ENCODE measurements at places on chromosomes 1 and 21.

DNA sequence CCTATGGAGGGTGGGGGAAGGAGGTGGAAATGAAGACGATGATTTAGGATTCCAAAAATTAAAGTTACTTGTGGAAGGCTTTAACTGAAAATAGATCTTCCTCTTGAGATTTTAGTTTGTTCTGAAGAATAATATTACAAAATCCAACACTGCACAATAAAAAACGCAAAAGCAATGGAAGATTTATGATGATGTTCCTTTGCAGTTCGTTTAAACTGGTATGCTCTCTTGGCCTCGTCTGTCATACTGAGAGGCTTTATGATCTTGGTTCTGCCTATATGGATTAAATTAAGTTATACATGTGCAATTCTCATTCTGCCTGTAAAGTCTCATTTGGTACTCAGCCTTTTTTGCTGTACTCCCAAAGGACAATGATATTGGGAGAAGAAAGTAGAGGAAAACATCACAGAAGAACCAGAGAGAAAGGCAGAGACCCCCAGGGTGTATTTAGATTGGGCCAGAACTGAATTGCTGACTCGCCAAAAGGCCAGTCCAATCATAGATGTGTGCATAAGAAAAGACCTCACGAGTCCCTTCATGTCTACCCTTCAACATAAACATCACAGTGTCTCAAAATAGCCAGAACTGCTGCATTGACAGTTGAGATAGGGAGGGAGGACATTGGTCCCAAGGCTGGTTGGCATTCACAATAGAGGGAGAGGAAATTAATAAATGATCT, 188.6 kb downstream of the GREM2 start:
- DNase-seq: no peak

- no peak for DNase-seq
These were observed 8.7 kb downstream of the PROX1 start for GRCh38 chr1:213996320-213997037.

GRCh38 chr1:96682056-96682455, 39.5 kb upstream of the PTBP2 start:
- DNase-seq: no peak

- no peak for DNase-seq
These were observed 59.6 kb downstream of the MEGF6 start for GRCh38 chr1:3551711-3552110.

GRCh38 chr1:63975481-63975880, 201.7 kb downstream of the ROR1 start:
- no peak for DNase-seq

GRCh38 chr1:1567152-1567875, 7.3 kb downstream of the SSU72 start:
- DNase-seq: no peak

DNA sequence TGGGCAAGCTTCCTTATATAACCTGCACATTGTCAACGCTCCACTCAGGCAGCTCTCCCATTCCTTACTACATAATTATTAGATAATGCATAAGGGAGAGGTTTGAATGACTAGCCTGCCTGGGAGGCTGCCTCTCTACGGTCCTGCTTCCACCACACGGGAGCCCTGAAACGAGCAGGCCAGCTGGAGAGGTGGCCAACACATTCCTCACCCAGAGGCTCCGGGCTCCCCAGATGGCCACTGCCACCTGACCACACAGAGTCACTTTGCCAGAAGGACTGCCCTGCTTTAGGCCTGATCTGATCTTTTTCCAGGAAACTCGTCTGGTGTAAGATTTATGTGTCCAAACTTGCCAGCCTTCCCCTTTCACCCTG, 27.9 kb downstream of the HIVEP3 start:
- DNase-seq: no peak

- DNase-seq: no peak
These were observed 102.9 kb downstream of the PTPN14 start for GRCh38 chr1:214448536-214448935.

- no peak for DNase-seq
These were observed 592.7 kb downstream of the USP25 start for GRCh38 chr21:16322454-16322853.

GRCh38 chr1:94988356-94988755, 61.4 kb upstream of the CNN3 start:
- DNase-seq: no peak

- no peak for DNase-seq
These were observed at the start of gene ENO1 for GRCh38 chr1:8878448-8878697. Gene ENO1 (minus strand): TSS chr1:8878686. CDS start chr1:8874908, 3,778 bp downstream.

GRCh38 chr21:21851205-21851604, 853.0 kb downstream of the NCAM2 start:
- DNase-seq: no peak

DNA sequence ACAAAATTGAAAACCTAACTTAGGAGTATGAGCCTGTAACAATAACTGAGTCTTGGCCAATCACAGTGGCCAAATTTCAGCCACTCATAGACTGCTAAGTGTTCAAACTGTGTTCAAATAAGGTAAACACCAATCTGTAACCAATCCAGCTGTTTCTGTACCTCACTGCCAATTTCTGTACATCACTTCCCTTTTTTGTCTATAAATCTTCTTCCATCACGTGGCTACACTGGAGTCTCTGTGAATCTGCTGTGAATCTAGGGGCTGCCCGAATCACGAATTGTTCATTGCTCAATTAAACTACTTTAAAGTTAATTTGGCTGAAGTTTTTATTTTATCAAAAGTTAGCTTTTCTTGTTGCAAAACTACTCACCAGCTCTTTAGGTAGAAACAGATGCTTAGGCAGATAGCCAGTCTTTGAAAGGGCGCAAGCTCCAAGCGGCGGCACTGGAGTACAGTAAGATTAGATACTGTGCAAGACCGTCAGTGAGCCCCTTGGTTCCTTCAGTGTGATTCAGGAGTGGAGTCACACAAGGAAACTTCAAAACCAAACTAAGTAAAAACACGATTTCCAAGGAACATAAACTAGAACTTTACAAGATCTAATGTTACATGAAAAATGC, 43.2 kb upstream of the ADGRL2 start:
- no peak for DNase-seq

DNA sequence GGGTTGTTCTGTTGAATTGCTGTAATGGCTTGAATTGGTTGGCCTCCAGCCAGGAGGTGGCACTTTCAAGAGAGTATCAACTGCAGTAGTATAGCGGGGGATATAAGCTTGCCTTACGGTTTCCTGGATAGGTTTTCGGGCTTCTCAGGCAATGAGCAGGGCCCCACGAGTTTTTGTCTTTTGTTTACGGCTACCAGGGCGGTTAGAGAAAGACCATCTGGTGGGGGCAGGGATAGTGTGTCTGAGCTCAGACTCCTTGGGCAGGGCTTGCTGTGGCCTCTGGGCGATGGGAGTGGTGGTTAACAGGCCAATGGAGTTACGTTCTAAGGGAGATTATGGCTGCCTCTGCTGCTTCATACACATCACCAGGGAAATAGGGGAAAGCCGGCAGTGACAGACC, 62.8 kb downstream of the DTL start:
- no peak for DNase-seq

DNA sequence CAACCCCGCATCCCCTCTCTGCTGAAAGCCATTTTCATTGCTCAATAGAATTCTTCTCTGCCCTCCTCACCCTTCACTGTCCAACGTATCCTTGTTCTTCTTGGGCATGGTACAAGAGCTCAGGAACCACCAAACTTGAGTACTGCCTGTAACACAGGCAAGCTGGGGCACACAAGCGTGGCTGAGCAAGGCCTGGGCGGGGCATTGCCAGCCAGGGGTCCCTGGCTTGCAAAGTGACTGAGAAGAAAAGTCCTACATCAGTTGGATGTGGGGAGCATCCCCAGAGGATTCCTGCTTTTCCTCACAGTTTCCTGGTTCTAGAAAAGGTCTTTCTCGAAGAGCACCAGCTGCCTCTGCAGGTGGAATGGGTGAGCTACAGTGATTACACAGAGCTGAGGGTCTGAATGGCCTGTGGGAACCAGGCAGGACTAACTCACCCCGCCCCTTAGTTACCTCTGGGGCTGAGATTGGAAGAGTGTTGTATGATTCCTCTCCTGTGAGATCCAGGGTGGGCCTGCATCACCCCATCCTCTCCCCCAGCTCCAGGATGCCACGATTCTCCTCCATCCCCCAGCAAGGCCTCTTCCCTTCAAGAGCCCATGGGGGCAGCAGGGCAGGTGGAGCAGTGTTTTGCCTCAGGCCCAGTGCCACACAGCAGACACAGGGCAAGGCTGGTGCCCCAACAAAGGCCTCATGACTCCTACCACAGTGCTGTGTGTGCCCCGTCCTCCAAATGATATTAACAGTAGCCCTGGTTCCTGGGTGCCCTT, 121.9 kb downstream of the MATN1 start:
- no peak for DNase-seq

DNA sequence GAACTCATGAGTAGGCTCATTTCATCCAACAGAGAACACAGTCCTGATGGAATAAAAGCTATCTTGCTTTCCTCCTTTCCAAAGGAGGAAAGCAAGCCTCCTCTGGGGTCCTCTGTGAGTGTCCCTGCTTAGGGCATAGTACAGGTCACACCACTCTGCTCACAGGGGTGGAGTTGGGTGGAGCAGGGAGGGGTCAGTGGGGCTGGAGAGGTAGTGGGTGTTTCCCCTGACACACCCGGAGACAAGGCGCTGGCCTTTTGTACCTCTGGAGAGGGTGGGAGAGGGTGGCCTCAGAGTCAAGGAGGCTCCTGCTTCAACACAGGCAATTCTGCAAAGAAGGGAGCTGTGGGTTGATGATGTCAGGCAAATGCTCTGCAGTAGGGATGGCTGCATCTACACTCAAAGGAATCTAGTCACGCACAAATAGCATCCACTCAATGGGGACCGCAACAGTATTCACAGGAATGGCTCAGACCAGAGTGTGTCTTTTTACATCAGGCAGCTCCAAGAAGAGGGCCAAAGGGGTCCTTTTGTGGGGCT, 58.6 kb upstream of the PLXNA2 start:
- no peak for DNase-seq

GRCh38 chr1:194908643-194909042, 1699.6 kb downstream of the KCNT2 start:
- DNase-seq: no peak

GRCh38 chr21:42974832-42975820, 764 bp downstream of the PKNOX1 start:
- peak; percentile 56 for DNase-seq

DNA sequence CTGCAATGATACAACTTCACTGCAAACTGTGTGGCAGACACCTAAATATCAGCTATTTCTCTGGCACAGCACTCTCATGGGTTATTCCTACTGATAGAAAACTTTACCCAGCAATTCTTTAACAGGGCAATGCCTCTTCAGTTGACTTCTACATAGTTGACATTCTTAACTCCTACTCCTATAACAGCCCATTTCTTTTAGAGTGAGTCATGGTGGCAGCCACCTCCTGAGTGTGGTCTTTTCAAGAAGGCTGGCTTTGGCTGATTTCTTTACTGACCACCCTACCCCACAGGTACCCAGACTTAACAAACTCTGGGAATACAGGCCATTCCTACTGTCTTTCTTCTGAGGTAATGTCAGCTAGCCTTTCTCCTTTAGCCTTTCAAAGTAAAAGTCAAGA, 805.8 kb upstream of the ADGRL2 start:
- no peak for DNase-seq

DNA sequence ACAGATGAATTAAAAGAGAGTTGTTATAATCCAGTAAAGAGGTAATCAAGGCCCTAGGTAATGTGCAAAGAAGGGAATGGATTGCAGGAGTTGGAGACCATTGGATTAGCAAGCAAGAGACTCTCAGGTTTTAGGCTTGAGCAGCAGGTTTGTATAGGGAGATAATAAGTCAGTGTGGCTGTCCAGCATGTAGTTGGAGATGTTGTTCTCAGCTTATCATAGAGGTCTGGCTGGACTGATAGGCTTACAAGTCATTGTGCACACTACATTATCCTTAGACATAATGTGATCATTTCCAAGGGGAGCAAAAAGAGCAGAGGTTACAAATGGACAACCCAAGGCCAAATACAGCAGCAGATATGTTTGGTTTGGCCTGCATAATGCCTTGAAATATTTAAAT, 45.9 kb upstream of the SAMD13 start:
- DNase-seq: no peak

DNA sequence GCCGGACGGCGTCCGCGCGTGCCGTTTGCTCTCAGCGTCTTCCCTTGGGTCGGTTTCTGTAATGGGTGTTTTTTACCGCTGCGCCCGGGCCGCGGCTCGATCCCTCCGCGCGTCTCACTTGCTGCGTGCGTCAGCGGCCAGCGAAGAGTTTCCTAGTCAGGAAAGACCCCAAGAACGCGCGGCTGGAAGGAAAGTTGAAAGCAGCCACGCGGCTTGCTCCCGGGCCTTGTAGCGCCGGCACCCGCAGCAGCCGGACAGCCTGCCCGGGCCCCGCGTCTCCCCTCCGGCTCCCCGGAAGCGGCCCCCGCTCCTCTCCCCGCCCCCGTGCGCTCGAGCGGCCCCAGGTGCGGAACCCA, 159.8 kb downstream of the RUNX1 start:
- peak; percentile 56 for DNase-seq

GRCh38 chr21:42341776-42342542, 8.8 kb downstream of the TFF2 start:
- DNase-seq: no peak

GRCh38 chr1:9410737-9411297, 118.1 kb downstream of the SPSB1 start:
- DNase-seq: no peak

GRCh38 chr21:21458124-21458631, 460.0 kb downstream of the NCAM2 start:
- no peak for DNase-seq

DNA sequence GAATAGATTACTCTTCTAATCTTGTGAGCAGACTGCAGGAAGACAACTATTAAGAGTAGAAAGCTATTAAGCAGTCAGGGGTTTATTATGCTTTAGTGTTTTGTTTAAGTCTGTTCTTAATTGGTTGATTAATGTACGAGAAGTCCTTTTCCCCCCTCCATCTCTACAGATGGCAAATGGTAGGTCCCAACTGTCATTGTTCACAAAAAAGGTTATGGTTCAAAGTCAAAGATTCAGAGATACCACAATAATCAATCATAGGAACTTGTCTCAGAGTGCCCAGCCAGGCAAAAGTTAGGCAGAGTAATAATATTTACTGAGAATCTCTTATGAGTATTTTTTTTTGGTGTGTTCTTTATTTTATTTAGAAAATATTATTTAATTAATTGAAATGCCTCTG, 26.8 kb downstream of the NFIA start:
- DNase-seq: no peak

DNA sequence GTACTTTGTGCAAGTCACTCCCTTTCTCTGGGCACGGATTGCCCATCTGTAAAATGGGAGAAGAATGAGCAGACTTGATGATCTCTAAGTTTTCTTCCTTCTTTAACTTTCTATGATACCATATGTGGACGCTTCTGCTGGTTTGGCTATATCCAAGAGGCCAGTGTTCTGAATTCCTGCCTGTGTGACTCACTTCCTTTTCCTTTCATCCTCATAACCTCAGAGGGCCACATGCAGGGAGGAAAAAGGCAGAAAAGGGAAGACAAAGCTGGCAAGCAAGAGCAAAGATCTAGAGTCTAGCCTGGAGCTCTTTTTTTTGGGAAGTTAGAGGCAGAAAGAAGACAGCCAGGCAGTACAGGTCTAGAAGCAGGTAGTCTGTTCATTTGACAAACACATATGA, 151.2 kb downstream of the OMA1 start:
- no peak for DNase-seq
